Neural progenitor cell (in vitro differentiated cells): ENCODE measurements at places on chromosomes 5 and 9. TPM values are rescaled to one million over a fixed set of nuclear protein-coding genes. Genes with fewer than 3 reads are reported as not detected.

The PSMD5 gene
- 4.6 and 8.7 TPM in 2 replicates for total RNA-seq

GRCh38 chr9:126781186-126782052 is 23.4 kb upstream of the ZBTB43 start:
- peak; percentile 93 for DNase-seq

GRCh38 chr5:8857051-8857450 is 688.8 kb downstream of the SEMA5A start:
- DNase-seq: no peak

DNA sequence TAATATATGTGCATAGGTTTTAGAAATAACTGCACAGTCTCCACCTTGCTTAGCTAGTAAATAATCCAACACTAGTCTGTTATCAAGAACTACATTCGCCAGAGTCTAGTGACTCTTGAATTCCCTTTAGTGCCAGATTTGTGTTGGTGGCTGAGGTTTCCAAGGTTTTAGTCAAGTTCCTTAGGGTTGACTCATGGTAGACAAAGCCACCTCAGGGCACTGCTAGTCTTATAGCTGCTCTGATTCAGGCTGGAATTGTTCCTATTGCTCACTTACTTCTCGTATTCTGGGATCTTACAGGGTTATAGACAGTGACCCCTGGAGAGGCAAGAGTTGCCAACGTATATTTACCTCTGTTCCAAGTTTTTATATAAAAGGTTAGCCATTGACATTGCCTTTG is 1369.8 kb upstream of the CDH9 start:
- no peak for DNase-seq

- no peak for DNase-seq
Measured at GRCh38 chr9:111983484-111983908, 86.9 kb downstream of the UGCG start.

The PLPPR1 gene
- total RNA-seq: 1.2 and 3.2 TPM in 2 replicates

DNA sequence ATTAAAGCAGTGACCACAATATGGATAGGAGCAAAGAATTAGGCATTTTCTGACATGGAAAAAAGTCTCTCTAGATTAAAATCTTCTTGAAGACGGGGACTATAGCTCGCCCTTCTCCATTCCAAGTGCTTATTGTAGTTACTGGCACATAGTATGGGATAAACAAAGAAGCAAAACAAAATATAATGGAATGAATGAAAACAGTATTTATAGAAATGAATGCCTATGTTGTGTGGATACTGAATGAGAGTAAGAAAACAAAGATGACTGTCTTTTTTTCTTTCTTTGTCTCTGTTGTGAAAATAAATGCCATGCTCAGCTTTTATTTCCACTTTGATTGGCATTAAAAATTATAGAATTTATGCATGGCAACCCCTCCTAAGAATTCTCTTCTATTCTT is 1414.3 kb upstream of the ACO1 start:
- no peak for DNase-seq

The PTPN3 gene
- 2.2 and 2.4 TPM in 2 replicates for total RNA-seq

DNA sequence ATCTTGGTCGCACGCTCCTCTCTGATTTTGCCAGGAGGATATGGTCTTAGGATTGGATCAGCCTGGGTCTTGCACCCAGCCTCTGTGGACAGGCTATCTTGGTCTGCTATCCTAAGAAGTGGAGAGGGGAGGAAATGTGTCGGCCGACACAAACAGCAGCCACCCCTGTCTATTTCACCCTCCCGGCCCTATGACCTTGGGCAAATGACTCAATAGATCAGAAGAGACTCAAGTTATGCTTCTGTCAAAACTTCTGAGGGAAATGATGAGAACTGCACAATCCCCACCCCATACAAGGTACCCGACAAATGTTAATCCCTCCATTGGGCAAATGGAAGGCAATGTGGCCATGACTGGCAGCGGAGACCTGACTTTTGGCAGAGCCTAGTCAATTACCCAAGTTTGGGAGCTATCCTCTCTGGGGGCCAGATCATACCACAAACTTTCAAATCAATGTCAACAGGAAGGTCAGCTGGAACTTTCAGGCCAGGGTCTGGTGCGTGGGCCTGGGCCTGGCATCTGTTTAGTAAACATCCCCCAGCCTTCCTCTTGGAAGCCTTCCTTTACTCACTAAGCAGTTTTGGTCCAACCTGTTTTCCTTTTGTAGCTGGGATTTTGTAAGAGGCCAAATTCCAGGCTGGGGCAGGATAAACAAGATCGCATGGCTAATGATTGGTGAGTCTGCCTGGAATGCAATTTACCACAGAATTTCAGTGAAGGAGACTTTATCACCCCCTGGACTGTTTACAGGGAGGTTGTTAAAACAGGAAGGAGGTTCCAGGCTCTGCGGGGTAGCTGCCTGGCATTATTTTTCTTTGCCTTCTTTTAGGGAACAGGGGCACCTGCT is 64.2 kb upstream of the CPEB4 start:
- peak; percentile 58 for DNase-seq

GRCh38 chr5:168140241-168140640 is 151.2 kb upstream of the WWC1 start:
- no peak for DNase-seq

DNA sequence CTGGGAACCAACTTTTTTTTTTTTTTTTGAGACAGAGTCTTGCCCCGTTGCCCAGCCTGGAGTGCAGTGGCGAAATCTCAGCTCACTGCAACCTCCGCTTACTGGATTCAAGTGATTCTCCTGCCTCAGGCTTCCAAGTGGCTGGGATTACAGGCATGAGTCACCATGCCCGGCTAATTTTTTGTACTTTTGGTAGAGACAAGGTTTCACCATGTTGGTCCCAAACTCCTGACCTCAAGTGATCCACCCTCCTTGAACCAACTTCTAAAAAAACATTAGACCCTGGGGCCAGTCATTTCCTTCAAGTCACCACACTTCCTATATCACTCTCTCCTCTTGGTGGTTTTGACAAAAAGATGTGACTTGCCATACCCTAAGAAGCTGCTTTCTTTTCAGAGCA is 10.9 kb upstream of the SHROOM1 start:
- DNase-seq: no peak

The PTCD2 gene
- 13.7 and 13.8 TPM in 2 replicates for total RNA-seq

GRCh38 chr9:69762527-69762926 is 2.7 kb upstream of the PTAR1 start:
- DNase-seq: no peak

- no peak for DNase-seq
Measured at GRCh38 chr5:160105686-160106360, 13.4 kb downstream of the PWWP2A start.

DNA sequence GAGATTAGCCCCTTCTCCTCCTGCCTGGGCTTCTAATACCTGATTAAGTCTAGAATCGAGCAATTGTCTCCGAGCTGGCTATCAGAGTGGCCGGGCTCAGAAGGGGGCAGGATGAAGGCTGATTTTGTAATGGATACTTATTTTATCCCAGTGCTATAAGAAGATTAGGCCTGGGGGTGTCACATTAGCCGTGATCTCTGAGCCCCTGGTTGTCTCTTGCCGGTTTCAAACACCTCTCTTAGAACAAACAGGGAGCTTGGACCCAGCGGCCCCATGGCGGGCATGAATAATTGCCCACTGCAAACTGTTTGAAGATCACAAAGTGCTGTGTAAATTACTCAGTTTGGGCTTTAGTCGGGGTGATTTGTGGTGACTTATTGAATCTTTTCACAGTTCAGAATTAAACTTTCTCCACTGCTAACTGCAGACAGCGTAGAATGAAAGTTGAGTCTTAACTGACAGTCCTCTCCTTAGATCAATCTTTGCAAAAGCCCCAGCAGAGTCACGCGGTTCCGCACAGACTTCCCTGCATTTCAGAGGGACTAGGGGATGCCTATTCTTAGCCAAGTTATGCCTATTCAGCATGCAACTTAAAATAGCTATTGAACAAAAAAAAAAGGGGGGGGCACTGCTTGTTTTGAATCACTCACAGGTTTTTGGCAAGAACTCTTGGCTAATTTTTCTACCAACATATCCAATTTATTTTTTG is 200.6 kb upstream of the IRX1 start:
- peak; percentile 70 for DNase-seq

DNA sequence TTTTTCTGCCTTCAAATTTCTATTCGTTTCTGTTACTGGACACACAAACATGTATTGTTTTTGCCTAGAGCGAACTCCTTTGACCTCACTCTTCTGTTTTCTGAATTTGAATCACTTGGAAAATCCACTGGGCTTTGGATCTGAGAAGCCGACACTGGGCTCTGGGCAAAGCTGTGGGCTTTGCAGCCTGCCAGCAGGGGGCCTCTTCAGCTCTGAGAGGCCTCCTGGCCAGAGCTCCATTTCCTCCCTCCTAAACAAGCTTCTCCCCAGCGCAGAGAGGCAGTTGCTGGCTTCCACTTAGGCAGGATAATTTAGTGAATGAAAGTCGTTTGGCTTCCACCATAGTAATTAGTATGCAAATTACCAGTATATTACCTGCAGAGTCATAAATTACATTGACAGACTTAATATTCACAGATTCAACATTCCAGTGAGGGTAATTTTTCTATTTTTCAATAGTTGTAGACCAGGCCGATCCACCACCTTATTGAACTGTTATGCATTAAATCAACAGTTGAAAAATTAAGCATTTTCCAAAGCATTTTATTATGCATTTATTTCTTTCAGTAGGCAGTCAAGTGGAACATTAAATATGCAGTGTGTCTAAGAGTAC is 104.0 kb upstream of the ZNF366 start:
- DNase-seq: peak; percentile 89

- DNase-seq: no peak
Measured at GRCh38 chr9:94918038-94918753, 191.7 kb downstream of the AOPEP start.

DNA sequence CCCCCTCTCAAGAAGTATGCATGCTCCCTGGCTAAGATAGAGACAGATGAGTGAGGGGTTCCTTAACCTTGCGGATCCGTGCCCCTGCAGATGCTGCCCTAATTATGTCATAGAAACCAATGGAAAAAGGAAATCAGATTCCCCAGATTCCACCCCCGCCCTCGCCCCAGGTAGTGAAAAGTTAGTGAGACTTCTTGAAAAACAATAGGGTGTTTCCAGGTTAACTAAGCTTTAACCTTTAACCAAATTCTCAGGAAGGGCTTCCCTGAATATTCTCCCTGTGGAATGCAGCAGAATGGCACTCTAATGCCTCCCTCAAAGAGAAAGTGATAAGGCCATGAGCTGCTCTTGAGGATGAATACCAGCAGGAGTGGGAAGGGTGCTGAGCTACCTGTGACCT is 116.0 kb upstream of the RANBP3L start:
- no peak for DNase-seq
